ENCODE measurements at places on chromosomes 7 and 10. TPM values are rescaled to one million over a fixed set of nuclear protein-coding genes. Genes with fewer than 3 reads are reported as not detected.
A peak's percentile ranks its signal among the peaks of the same experiment; 100 is the strongest.

- no peak for DNase-seq
Measured at GRCh38 chr7:44077061-44077460, 5.3 kb downstream of the POLM start.

GRCh38 chr10:50358925-50359687 lies 107.8 kb upstream of the ASAH2 start:
- DNase-seq, result no peak

- no peak for DNase-seq
Measured at GRCh38 chr10:110355141-110355831, 50.6 kb upstream of the SMNDC1 start.

GRCh38 chr7:131096267-131096927 lies 231.3 kb upstream of the MKLN1 start:
- no peak for DNase-seq

DNA sequence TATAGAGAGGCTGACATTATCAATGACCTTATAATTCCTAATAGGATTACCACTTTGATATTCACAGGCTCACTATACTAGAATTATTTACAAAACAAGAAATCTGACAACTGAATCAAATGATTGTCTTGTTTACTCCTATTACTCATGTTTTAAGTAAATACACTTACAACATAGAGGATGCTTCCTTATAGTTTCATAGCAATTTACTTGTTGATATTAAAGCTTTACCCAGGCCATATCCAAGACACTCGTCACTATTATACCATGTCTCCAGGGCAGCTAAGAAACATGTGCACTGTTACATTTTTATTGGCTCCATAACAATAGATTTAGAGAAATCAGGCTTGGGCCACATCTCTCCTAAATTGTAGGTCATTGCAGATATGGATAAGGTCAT lies 276.9 kb downstream of the HGF start:
- no peak for DNase-seq

DNA sequence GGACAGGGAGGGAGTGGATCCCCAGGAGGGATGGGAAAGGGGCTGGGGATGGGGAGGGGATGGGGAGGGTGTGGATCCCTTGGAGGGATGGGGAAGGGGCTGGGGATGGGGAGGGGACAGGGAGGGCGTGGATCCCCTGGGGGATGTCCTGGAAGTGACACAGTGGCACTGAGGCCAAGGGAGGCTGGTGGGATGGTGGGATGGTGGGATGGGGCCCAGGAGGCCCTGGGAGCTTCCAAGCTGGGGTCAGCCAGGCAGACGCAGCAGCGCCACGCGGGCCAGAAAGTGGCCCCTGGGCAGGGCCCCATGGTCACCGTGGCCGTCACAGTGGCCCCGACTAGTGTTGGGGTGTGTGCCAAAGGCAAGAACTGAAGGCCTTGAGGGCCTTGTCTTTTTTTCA lies 67.8 kb downstream of the INPP5A start:
- no peak for DNase-seq

DNA sequence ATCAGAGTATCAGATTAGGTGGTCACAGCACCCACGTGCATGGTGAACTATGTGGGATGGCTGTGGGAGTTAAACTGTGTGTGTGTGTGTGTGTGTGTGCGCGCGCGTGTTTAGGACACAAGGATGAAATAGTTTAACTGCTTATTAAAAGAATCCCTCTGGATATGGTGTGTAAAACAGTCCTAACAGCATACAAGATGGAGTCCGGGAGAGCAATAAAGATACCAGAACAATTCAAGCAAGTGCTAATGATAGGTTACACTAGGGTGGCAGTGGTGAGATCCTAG lies 202.2 kb downstream of the IPMK start:
- DNase-seq, result no peak

LIPK gene
- polyA plus RNA-seq, result not detected

DNA sequence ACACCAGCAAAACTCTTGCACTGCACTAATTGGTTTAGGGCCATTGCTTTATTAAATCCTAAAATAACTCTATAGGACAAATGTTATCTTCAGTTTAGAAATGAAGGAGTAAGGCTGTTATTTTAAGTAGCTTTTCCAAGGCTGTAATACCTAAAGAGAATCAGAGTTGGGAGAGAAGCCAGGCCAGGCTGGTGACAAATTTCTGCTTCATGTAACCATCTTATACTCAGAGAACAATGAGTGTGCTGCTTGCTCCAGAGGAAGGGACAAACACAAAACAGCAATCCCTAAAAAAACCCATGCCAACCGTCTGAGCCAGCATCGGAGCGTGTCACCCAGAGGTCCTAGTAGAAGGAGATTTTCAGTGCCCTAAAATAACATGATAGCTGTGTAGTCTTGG lies 49.7 kb upstream of the TARP start:
- DNase-seq, result no peak

FGFR2 gene
- 102 TPM for polyA plus RNA-seq

TMEM236 gene
- polyA plus RNA-seq, result 0.50 TPM

BZW2 gene
- 86.0 TPM for polyA plus RNA-seq

AKR1E2 gene
- polyA plus RNA-seq, result 5.4 TPM

- DNase-seq, result no peak
Measured at GRCh38 chr10:120075349-120075748, 182.8 kb downstream of the SEC23IP start.

CDH23 gene
- 3.9 TPM for polyA plus RNA-seq

DNA sequence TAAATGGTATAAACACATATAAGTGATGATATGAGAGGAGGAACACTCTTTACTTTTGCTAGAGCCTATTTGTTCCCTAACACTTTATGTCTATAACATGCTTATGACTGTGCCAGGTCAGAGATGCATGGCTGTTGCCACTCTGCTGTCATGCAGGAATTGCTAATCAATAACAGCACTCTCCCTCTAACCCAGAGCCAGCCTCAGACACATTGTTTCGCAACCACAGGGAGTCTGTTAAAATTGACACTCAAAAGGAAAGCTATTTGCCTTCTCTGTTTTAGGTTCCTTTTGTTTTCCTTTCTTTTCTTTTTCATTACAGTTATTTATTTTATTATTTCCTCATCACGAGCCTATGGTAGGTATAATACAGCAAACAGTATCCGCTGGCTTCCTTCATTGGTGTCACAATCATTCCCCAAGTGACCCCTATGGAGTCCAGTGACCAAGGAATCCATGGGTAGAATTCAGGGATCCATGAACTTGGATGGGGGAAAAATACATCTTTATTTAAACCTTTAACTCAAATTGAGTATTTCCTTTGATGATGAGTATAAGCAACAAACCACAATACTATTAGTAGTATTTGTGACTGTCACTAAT lies 6.8 kb downstream of the PON2 start:
- no peak for DNase-seq

DNA sequence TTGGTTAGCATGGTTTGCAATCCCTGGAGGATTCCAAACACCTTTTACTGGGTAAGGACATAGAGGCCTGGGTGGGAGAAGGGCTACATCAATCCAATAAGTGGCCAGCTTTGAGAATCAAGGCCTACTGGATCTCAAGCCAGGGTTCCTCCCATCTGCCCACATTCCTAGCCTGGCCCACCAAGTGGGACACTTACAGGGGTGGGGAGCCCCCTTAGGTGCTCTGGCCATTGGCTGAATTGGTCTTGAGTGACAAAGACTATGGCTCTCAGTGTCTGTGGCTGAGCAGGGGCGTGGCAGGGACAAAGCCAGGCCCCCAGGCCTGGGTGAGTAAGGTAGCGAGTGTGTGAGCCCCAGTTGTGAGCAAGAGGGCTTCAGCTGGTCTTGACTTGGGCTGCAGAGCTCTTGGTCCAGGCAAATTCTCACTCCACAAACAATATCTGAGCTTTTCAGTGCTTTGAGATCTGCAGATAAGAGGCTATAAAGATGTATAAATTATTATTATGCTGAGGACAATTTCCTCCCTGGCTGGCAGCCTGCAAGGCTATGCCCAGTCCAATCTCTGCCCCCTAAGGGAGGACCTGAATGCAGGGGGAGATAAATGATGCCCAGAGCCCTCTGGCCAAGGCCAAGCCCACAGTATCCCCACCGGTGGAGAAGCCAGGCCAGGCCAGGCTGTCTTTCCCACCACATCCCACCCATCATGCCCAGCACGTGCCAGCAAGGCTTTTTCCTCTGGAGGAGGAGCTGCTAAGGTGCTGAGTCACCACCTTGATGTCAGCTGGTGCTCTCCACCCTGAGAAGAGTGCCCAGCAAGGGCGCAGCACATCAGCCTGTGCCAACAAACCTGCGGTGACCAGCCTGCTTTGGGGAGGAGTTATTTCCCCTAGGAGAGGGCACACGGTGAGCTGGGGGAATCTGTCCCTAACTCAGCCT lies 80.7 kb upstream of the DUSP5 start:
- DNase-seq, result no peak

GRCh38 chr7:157151626-157152339 lies 13.1 kb downstream of the UBE3C start:
- no peak for DNase-seq

DNA sequence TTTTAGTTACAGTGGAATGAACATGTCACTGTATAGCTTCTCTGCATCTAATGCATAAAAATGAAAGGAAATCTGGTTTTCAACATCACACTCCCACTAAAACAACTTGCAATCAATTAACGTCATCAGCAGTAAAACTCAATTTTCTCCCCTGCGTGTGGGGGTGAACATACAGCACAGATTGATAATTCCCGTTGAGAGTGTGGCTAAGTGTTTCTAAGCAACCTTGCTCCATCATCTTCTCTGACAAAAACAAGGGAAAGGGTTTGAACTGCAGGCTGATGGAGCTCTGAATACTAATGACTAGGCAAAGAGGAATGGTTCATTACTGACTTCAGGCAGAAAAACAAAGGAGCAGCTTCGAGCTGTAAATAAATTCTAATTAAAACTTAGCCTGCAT lies 238.3 kb downstream of the PARD3 start:
- no peak for DNase-seq

DNA sequence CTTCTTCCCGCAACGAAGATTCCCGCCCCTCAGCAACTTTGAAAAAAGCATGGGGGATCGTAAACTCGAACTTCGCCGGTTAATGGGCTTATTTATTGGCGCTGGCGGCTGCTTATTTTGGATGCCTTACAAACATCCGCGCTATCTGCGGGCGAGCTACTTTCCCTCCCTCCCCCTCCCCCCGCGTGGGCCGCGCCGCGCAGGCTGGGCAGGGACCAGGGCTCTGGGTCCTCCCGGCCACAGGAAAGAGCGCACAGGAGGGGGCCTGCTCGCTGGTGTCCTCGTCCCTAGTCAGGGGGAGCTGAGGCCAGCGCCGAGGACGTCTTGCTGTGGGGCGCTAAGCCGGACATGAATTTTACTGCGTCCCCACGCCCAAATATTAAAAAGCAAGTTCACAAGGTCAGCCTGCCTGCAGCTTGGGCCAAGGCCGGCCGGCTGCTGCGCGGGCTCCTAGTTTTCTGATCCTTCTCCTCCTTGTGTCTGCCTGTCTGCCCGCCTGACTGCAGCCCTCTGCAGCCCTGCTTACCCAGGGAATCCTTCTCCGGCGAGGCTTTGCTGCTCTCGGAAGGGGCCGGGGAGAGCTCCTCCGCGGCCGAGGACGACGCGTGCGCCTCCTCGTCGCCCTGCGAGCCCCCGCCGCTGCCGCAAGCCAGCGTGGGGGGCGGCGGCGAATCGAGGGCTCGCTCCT lies 1.2 kb downstream of the HOXA10 start:
- DNase-seq, result no peak

LRIT1 gene
- polyA plus RNA-seq, result not detected

GRCh38 chr7:54394834-54395233 lies 147.3 kb upstream of the VSTM2A start:
- no peak for DNase-seq

GRCh38 chr7:64907641-64908326 lies 4.7 kb downstream of the ZNF273 start:
- DNase-seq, result no peak

ELAPOR2 gene
- polyA plus RNA-seq, result 7.7 TPM

GRCh38 chr7:124130-124949 lies 68.0 kb upstream of the FAM20C start:
- no peak for DNase-seq

GRCh38 chr10:12367272-12367671 lies 17.9 kb downstream of the CAMK1D start:
- DNase-seq, result no peak

- no peak for DNase-seq
Measured at GRCh38 chr10:128124813-128125403, 1.3 kb downstream of the MKI67 start.

GRCh38 chr10:98414932-98415730 lies at the start of gene PYROXD2:
Gene PYROXD2, minus strand, starts transcription at chr10:98415182. Its CDS starts 47 bp downstream, at chr10:98415135.
- peak; percentile 83 for DNase-seq

GRCh38 chr10:105797234-105797890 lies 1156.3 kb downstream of the SORCS3 start:
- DNase-seq, result peak; percentile 24

DNA sequence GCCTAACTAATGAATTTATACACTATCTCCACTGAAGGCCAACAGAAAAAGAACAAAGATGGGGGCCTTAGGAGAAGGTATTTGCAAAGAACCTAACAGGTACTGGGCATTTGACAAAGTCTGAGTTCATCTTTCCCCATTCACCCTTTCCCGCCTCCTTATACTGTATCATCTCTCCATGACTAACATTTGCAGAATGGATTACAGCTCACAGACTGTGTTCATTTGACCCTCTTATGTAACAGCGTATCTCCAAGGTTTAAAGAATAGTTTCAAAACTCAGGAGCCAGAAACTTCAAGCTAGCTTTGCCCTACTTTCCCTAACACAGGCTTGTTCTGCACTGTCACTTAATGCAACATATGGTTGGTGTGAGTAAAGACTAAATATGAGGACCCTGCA lies 238.7 kb upstream of the CELF2 start:
- no peak for DNase-seq

GRCh38 chr7:18393465-18394118 lies 102.0 kb upstream of the HDAC9 start:
- DNase-seq, result no peak

DNA sequence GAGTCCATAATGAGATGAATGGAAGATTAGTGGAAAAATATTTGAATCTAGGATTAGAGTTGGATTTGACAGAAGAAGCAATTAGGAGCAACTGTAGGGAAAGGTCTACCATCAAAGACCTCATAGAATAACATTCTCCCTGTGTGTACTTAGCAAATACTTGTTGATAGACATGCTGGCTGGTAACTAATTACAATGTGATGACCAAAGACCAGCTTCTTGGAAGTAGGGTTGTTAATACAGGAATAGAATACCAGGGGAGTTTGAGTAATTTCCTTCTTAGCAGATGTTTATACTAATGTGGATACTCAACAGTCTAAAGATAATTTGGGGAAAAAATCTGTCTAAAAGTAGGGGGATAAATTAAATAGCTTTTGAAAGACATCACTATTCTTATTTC lies 357.5 kb upstream of the BMPER start:
- no peak for DNase-seq

DNA sequence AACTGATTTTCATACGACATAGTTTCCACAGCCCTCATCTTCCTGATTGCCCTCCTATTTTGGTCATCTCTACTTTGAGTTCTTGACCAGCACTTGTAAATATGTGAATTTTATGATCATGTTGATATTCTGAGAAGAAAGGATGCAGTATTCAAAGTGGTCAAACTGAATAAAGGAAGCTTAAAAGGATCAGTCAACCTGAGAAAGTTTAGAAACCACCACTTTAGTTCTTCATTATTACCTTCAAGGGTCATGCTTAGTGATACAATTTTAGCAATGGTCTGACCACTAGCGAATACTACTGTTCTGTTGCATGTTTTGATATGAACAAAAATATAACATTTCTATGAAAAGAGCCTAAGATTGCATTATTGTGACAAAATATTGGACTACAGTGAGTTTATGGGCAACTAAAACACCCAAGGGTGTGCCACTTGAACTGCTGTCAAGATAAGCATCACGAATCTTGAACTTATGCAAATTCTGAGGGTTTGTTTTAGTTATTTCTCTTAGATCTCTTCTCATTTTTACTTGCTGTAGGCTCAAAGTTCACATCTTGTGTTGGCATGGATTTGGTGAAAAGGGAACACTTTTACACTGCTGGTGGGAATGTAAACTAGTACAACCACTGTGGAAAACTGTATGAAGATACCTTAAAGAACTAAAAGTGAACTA lies 247.7 kb downstream of the IPMK start:
- DNase-seq, result no peak

DNTT gene
- 0.23 TPM for polyA plus RNA-seq
